ENCODE measurements at places on chromosomes 6 and 20.

DNA sequence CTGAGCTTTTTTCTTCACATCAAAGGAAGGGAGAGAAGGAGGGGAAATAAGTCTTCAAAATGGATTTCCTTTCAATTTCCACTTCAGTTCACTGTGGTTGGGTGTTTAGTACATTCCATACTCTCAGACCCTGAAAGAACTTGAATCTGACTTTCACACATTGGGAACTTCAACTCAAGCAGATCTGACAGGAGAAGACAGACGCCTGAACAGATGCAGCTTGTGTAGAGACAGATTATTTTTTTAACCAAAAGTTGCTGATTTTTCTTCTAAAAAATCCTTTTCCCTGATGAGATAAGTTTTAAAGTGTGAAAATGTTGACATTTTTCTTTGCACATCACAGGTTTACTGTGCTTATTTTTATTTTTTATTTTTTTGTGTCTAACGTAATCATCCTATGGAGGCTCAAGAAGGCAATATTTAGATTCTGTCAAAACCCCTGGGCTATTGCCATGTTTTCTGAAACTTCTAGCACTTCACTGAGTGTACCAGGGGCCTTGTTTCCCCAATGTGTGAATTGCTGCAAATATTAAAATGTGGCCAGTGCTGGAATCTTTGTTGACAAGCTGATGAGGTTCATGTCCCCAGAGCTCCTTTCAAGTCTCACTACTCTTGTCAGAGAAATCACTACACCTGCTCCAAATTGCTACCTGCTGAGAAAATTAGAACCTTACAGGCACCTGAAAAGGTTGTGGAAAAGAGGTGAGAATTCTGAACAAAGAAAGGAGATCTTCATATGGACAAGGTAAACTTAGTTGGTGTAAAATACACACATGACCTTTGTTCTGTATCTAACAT lies 214.8 kb upstream of the BTBD3 start:
- no peak for DNase-seq

DNA sequence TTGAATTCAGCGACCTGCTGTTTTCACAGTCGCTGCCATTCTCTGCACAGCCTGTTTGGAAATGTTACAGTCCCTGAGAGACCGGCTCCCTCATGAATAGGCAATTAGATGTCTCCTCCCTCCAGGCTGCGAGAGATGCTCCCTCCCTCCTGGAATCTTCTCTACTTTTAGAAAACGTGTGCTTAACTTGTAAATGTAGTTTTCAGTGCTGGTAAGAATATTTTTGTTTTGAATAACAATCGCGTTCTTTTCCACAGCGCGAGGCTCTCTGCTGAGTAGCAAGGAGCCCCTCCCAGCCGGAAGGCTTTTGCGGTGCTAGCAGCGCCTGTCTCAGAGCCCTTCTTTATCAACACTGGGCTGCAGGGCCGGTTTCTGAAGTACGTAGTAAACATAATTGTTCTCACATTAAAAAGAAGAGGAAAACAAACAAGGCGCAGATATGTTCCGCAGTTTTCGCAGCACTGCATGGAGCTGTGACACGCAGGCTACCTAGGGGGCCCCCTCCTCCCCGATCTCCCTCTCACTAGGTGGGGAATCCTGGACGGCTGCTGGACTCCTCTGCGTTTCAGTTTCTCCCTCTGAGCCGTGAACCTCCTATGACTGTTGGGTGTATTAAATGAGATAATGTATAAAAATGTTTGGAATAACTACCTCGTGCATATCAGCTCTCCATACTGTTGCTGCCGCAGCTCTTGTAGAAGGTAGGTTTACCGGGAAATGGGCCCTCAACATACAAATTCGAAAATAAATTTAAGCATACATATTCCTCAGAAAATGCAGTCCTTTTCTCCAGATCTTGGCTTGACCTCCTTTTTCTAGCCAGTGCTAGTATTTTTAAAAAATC lies 79.0 kb upstream of the SPACA1 start:
- no peak for DNase-seq

DNA sequence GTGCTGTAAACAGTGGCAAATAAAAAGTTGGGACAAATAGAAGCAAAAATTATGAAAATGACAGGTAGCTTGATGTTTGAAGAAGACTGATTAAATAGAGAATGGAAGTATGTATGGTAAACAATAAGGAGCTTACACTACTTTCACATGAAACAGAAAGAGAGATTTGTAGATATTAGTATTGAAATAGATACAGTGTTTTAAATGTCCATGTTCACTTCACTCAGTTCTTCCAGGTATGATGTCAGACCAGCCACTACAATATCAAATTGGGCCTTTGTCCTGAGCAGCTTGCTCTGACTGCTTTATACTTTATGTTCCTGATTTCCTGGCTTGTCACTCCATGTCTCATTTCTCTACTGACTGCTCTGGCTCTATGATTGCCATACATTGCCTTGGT lies 107.5 kb downstream of the CENPW start:
- no peak for DNase-seq

DNA sequence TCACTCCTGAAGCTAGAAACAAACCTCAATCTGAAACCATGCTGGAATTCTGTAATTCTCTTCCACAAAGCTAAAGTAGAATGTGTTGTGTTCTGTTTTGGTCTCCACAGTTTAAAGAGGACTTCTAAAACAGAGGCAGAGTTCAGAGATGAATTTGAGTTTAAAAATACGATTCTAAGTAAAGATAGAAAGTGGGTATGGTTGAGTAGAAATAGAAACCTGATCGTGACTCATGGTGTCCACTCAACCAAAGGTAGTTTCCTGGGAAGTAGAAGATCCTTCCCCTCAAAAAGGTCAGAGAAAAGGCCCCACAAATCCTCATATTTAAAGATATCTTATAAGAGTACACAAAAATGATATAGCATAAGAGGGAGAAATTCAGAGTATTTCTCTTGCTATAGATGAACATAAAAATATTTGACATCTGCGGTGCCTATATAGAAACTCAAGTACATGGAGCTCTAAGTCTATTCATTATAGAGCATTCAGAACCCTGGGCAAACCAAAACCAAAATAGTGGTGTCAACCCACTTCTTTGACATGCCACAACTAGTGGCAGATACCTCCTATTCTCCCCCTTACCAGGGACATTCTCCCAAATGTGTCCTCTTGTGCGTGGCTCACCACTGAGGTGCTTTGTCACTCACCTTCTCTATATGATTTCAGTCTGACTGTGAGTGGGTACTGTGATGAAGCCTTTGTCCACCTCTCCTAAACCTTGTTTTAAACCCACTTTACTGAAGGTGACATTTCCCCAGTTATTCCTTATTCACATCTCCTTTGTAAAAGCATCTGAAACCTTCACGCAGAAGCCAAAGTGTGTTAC lies 84.5 kb downstream of the PLCB1 start:
- no peak for DNase-seq

GRCh38 chr6:165818200-165818599 lies 155.2 kb upstream of the PDE10A start:
- no peak for DNase-seq

DNA sequence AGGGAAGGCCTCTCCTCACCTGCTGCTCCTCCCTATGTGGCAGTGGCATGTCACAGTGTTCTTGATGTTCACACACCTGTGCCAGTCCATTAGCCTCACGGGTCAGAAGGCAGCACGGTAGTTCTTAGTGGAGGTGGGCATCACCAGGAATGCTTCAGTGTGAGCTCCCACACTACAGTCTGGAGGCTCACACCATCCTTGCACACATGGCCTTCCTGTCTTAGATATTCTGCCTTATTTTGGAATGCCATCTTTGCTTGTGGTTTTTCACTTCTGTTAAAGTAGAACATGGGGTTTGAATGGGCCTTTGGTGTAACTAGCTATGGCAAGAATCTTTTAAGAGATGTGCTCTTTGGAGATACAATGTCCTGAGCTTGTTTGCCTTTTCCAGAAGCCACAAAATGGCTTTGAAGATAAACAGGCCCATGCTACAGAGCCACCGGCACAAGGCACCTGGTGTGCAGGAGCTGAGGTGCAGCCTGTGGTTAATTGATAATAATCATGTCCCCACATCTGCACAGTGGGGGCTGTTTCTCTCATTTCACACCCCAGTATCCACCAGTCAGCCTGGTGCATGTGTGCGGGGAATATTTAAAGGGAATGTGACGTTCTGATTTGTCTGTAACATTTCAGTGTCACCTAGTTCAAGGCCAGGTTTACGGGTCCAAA lies 3.2 kb upstream of the SLC17A9 start:
- no peak for DNase-seq

DNA sequence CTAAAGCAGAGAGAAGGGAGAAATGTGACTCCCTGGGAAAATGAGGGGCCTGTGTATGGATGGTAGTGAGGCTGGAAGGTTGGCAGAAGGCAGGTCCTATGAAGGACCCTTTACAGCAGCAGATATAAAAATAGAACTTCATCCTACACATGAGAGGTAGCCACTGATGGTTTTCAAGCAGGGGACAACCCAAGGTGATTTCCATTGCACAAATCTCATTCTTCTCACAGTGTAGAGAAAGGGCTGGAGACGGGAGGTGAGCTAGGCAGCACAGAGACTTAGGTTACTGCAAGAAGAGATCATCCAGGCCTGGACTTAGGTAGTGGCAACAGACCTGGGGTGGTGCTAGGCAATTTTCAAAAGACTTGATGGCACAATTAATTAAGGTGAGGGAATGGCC lies 30.7 kb downstream of the TRAM2 start:
- no peak for DNase-seq

GRCh38 chr6:44373051-44373450 lies 14.5 kb upstream of the CDC5L start:
- DNase-seq: no peak

GRCh38 chr20:38148328-38149102 lies 16.6 kb downstream of the TGM2 start:
- no peak for DNase-seq

GRCh38 chr6:164827537-164827936 lies 481.9 kb downstream of the C6orf118 start:
- DNase-seq: no peak

GRCh38 chr6:37176268-37177076 lies 6.5 kb downstream of the PIM1 start:
- no peak for DNase-seq

- DNase-seq: no peak
Observed at GRCh38 chr6:38942965-38943364, 105.6 kb upstream of the GLP1R start.

- no peak for DNase-seq
Observed at GRCh38 chr6:22829070-22829469, 259.7 kb downstream of the HDGFL1 start.

GRCh38 chr20:62045529-62046285 lies 20.0 kb downstream of the TAF4 start:
- DNase-seq: no peak

GRCh38 chr6:25866011-25866410 lies 8.0 kb downstream of the SLC17A3 start:
- no peak for DNase-seq

GRCh38 chr6:112983713-112984261 lies 636.7 kb downstream of the RFPL4B start:
- DNase-seq: no peak

DNA sequence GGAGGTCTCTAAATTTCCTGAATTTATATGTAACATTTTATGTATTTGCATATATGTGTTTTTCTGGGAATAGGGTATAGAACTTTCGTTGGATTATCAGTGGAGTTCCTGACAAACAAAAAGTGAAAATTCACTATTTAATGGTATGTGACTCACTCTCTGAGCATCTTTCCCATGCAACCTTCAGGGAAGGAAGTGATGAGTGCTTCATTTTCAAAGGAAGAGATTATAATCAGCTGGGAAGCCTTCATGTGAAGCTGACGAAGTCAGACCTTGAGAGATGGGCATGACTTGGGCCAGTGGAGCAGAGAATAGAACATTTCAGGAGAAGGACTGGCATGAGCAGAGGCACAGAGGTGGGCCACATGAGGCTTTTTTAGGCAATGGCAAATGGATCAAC lies 72.7 kb downstream of the FAXC start:
- no peak for DNase-seq

GRCh38 chr6:109701221-109701620 lies 10.1 kb downstream of the FIG4 start:
- no peak for DNase-seq

DNA sequence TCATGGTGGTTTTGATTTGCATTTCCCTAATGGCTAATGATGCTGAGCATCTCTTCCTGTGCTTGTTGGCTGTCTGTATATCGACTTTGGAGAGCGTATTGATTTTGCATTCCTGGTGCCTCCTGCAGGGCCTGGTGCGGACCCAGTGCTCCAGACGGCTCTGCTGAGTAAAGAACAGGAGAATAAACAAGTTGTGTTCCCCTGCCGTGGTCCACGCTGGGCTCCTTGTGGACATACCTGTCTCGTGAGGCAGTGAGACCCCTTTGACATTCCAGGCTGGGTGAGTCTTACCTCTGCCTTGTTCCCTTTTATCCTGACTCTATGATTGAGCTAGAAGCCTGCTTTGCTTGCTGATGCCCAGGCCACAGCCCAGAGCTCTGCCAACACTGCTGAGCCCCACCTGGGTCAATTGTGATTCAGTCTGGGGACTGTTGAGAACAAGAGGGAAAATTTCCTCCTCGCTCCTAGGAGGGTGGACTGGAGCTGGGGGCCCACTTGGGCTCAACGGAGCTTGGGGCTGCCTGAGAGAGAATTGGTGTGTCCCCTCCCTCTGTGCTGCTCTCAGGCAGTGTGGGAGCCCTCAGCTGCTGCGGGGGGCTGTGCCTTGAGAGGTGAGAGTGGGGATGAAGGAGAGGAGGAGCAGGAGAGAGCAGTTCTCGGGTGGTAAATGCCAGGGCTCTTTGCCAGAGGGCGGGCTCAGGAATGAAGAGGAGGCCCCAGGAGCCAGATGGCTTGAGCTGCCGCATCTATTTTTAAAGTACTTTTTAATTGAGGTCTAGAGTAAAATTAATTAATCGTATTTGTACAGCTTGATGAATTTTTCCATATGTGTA lies 43.7 kb upstream of the PMEPA1 start:
- no peak for DNase-seq

DNA sequence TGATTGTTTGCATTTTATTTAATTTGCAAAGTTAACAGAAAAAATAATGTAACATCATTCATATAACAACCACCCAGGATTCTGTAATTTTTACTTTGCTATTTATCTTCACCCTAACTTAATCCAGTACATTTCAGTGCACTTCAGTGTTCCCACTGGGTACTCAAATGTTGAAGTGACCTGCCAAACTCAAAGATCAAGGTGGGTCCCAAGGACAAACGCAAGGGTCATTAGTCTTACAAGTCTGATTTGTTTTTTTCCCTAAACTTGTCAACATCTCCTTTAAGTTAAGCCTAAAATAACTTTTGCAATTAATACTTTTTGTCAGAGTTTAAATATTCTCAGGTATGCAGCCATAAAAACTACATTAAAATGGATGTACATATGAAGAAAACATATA lies 53.0 kb downstream of the MOXD1 start:
- no peak for DNase-seq

GRCh38 chr6:5732496-5732895 lies 274.2 kb downstream of the NRN1 start:
- no peak for DNase-seq

GRCh38 chr6:97059473-97059872 lies 134.9 kb downstream of the KLHL32 start:
- DNase-seq: no peak

GRCh38 chr20:1360094-1360846 lies 31.3 kb upstream of the SDCBP2 start:
- DNase-seq: no peak

GRCh38 chr6:112941613-112942012 lies 594.5 kb downstream of the RFPL4B start:
- no peak for DNase-seq

- no peak for DNase-seq
Observed at GRCh38 chr20:64095455-64095854, 11.3 kb upstream of the LKAAEAR1 start.

- DNase-seq: no peak
Observed at GRCh38 chr6:137958811-137959565, 91.9 kb downstream of the TNFAIP3 start.
